ENCODE measurements at places on chromosomes 7 and 10.

DNA sequence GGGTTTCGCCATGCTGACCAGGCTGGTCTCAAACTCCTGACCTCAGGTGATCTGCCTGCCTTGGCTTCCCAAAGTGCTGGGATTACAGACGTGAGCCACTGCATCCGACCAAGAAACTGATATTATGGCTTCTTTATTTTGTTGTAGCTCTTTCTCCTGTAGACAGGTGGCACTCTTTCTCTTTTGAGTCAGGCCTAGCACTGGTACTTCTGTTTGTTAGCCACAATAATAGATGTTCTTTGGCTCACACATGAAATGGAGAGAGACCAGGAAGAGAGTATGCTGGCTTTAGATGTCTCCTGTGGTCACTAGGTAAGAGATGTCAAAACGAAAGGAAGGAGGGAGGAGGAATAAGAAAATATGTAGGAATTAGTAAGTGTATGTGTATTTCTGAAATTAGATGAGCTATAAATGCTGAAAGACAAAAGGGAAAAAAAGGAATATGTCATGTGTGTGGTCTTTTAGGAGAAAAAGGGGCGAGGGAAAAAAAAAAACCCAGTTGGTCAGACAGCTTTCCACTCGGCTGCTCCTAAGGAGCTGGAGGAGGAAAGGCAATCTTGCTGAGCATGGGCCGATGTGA, 78.7 kb downstream of the CLEC2L start:
- no peak for DNase-seq

DNA sequence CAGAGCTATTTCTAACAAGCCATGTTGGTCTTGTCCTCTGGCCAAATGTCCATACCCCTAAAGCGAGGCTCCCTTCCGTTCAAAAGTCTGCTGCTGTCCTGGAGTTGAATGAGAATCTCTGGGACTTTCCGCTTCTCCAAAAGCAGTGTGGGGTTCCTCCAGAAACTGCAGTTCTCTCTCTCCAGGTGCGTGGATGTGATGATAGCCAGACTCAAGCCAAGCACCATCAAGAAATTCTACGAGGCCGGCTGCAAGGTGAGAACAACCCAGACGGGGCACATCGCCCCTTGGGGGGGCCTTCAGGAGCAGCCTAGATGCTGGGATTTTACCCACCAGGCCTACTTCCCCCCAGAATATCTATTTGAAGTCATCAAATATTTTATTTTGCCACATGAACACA, 26.5 kb downstream of the BTBD16 start:
- no peak for DNase-seq

GRCh38 chr10:30092151-30092790, 32.9 kb upstream of the JCAD start:
- DNase-seq = peak; percentile 6

DNA sequence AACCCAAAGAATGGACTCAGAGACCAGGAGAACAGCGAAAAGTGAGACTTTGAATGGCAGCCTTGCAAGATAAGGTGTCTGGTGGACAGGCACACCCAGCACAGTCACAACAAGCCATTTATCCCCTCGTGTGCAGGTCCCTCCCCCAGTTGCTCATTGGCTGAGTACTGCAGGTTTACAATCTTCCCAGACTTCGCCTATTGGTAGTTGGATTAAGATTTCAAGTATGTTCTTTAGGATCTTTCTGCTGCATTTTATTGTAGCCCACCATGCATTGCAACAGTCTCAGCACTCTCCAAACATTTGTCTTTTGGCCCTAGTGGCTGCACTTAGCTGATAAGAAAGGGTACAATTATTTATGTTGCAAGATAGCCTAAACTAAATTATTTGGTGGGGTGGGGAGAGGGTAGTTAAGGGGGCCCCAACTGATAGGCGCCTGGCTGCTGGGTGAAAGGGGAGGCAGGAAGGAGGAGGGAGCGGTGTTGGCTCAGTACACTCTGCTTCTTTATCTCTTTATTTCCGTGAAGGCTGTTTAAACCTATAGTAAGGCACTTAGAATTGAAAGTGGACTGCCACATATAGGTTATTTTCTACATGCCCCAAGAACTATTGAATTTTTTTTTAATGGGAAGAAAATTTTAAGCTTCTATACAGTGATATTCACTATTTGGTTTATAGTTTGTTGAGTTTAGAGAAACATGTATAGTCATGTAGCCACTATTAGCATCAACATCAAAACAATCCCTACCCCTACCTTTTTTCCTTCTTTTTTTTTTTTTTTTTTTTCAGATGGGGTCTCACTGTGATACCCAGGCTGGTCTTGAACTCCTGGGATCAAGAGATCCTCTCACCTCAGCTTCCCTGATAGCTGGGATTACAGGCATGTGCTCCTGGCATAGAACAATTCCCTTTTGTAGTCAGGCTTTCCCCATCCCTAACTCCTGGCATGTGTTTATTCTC, 54.2 kb downstream of the GUSB start:
- no peak for DNase-seq

DNA sequence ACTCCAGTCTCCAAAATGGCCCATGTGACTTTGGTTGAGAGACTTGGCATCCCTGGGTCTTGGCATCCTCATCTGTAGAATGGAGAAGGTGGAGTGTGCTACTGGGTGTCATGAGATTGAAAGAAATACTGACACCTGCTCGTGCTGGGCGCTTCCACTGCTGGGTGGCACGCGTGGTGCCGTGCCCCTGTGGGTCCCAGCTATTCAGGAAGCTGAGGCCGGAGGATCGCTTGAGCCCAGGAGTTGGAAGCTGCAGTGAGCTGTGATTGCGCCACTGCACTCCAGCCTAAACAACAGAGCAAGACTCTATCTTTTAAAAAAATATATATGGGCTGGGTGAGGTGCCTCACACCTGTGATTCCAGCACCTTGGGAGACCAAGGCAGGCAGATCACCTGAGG, 53.1 kb downstream of the NPTX2 start:
- DNase-seq = no peak

GRCh38 chr7:149815121-149815520, 23.1 kb upstream of the ZNF862 start:
- DNase-seq = no peak

DNA sequence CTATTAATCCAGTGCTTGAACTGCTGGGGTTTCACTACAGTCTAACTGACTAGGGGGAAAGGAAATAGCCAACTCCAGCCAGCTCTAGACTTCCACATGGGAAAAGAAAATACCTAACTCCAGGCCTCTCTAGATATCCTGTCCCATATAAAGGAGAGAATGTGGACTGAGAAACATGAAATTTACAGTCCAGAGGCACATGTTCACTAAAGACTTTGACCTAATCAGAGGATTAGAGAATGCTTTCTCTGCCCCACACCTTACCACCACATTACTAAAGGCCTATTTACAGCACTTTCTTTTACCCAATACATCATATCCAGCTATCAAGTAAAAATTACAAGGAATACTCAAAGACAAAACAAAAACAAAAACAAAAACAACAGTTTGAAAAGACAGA, 164.2 kb downstream of the PCLO start:
- DNase-seq = no peak

- DNase-seq = no peak
These were observed 63.0 kb downstream of the TAX1BP1 start for GRCh38 chr7:27802999-27803398.

DNA sequence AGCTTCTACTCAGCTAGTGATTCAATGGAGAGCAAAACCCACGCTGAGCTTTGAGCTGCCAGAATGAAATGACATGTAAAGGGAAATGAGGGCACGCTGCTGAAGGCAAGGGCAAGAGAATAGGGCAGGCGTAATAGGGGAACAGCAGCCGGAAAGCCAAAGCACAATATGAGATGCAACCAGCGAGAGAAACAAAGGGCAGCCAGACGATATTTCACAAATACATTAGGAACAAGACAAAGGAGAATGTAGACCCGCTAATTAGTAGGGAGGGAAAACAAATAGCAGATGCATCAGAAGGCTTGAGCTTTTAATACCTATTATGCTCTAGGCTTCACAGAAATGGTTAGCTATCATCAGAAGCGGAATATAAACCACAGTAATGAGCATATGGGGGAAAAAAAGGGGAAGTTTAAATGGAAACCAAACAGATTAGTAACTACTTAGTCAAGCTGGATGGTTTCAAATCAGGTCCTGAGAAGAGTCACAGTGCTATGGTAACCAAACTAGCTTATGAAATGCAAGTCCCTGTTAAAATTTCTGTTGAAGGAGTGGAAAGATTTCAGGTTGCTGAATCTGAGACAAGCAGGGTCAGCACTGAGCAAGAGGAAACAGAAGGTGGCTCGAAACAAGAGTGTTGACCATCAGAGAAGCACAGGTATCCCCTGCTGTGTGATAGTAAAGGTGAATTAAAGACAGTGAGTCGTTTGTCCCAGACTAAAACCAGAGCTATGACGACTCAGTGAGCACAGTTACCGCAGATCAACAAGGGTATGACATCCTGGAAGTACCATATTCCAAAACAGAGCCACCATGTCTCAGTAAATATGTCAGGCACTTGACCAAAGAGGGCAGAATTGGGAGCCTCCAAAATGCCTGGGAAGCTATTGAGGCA, 496.9 kb upstream of the CELF2 start:
- DNase-seq = no peak

DNA sequence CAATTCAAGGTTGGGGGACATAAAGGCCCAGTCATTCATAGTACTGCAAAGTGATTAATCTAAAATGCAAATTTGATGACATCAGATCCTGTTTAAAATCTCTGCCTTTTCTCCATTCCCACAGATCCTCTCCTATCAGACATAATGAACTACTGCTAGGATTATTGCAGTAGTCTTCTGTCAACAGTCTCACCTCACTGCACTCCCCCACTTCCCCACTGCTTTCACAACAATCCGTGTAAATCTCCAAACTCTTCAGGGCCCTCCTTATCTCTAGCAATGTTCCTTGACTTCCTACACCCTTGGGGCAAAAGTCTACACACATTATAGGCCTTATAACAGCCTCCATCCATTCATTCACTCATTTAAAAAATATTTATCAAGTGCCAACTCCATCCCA, 112.4 kb downstream of the KBTBD2 start:
- DNase-seq = no peak

DNA sequence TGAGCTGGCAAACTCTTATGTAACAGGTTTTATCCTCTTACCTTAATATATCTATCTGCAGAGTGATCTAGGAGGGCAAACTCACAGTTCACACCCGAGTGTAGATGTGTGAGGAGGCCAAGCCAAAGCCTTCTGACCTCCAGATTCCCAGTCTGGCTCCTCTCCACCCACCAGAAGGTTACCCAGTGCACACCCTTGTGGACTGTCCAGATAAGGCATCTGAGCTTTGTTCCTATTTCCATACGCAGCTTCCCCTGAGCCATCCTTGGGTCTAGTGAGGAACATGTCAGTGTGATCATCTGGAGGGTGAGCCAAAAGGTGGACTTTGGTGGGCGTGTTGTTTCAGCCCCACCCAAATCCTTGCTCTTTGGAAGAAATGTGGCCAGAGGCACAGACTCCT, 203.0 kb upstream of the MEOX2 start:
- DNase-seq = no peak

- no peak for DNase-seq
These were observed 296.1 kb downstream of the CDK14 start for GRCh38 chr7:90892213-90892612.

DNA sequence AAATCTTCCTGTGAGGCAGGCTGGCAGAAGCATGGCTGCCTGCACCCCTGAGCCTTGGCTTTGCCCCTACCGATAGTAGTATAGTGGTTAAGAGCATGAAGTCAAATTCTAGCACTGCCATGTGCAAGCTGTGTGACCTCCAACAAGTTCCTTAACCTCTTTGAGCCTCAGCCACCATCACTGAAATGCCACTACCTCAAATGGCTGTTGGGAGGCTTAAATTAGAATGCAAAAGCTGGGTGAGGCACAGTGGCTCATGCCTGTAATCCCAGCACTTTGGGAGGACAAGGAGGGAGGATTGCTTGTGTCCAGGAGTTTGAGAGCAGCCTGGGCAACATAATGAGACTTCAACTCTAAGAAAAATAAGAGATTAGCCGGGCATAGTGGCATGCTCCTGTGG, 8.4 kb downstream of the SFRP5 start:
- DNase-seq = no peak

- DNase-seq = no peak
These were observed 636.7 kb upstream of the IGFBP3 start for GRCh38 chr7:46557781-46558180.

DNA sequence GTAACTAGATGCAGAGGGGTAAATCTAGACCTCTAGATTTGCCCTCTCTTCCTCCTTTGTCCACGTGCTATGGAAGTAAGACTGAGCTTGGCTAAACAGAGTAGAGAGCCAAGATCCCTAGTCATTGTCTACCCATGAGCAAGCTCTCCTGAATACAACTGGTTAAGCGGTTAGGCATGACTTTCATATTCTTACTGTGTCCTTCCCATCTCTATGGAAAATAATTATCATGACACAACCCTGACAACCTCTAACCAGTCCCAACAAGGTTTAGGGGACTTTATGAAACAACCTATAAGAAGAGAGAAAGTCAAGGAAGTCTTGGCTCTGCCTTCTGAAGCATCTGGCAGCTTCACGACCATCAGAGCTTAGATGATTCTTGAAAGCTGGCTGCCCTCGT, 7.8 kb upstream of the LAMB4 start:
- no peak for DNase-seq

GRCh38 chr7:143979359-143979758, 20.8 kb upstream of the OR6B1 start:
- DNase-seq = no peak

- DNase-seq = no peak
These were observed 220.9 kb upstream of the PPP2R2D start for GRCh38 chr10:131679926-131680325.

GRCh38 chr10:30782537-30783461, 153.2 kb upstream of the LYZL2 start:
- DNase-seq = no peak

DNA sequence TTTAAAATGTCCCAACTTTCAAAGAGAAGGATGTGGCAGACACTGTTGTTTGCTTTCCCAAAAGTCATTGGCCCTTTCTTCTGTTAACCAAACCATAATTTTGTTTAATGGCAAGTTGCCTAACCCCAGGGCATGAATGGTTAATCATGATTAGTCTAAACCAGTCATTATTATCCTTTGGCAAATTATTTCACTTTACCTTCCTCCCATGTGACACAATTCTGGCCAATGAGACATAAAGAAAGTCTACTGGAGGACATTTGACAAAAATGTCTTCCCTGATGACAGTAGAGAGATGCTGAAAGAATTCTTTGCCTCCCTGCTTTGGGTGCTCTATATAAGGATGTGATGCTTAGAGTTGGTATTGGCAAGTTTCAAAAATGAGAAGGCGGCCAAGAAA, 101.9 kb downstream of the PODXL start:
- DNase-seq = no peak
